ENCODE measurements at places on chromosomes 6 and 20.

DNA sequence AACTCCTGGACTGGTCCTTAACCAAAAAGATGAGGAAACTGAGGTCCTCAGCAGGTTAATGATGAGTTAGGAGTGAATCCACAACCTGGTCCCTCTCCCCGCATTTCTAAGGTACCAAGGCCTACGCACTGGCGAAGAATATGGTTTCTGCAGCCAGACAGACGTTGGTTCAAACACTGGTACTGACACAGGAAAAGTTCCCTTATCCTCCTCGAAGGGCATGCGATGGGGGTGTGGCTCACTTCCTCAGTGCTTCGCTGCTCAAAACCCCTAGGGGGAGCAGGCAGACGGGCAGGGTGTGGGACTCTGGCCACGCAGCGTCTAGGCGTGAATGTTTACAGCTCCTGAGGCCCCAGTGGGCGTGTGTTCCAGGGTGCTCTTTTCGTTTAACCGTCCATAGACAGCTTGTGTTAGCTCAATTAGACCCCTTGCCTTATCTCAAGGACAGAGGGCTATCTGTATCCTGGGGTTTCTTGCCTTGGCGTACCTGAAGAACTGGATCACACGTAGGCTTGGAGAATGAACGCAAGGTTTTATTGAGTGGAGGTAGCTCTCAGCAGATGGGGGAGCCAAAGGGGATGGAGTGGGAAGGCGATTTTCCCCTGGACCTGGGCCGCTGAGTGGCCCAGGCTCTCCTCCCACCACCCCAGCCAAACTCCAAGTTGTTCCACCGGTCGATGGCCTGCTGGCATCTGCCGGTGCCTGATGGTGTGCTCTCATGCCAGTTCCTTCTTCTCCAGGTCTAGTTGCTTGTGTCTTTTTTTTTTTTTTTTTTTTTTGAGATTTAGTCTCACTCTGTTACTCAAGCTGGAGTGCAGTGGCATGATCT, 31.8 kb upstream of the PTPN1 start:
- peak; percentile 51 for DNase-seq

- DNase-seq, result no peak
These were observed 50.3 kb upstream of the PREP start for GRCh38 chr6:105452924-105453756.

DNA sequence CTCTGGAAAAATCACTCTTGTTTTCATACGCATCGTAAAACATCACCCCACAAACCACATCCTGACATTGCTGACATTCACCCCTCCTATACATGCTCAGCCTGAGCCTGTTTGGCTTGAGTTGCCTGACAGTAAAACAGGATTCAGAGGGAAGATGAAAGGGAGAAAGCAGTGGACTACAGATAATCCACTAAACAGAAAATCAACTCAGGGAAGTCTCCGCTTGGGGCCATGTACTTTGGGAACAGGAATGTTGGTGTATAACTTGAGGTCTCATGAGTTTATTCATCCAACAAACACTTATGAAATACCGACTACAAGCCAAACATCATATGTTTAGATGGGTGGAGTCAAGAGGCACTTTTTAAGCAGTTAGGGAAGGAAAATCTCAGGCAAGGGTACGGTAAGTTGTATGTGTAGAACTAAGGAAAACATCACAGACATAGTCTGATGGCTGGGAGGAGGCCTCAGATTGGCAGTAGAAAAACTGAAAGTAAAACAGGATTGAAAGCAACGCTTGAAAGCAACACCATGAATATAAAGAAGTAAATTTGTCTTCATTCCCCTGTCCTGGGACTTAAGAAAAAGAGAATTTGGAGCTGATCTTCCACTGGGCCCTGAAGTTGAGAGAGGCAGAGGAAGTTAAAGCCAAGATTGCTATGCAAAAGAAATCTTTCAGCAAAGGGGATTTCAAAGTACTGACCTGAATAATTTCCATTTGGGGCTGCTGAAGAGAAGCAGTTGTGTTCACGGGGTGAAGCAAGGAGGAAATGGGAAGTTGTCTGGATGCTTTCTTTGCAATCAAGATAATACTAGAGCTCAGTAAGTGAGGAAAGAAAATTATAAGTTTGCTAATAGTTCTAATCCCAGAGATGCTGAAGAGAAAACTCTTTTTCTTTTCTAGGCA, 28.8 kb downstream of the PDE7B start:
- DNase-seq, result no peak

GRCh38 chr6:121436274-121436857, 920 bp downstream of the GJA1 start:
- DNase-seq, result no peak

DNA sequence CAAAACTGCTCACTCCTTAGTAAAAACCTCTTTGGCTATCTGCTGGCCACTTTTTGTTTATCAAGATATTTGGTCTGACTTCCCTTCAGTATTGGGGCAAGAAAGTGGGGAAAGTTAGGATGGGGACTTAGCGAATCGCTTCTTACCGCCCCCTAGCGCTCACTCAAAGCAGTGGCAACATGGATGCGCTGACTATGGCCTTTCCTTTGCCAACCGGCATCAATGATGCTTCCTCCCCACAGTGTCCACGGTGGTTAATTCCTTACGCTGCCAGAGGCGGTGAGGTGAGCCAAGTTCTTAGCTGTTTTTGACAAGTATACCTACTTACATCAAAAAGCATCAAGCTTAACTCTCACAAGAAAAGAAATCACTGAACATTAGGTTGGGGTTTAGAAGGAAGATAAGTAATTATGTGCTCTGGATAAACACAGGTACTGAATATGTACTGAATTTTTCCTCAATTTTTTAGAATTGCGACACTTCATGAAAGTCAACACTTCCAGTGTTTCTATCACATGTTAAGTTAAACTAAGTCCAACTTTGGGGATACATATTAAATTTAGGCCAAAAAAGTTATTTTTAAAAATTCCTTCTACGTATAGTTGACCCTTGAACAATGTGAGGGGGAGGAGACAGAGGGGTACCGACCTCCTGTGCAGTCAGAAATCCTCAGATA, 86.7 kb downstream of the GMDS start:
- no peak for DNase-seq

- DNase-seq, result no peak
These were observed 748.6 kb downstream of the TENT5A start for GRCh38 chr6:81003894-81004293.

DNA sequence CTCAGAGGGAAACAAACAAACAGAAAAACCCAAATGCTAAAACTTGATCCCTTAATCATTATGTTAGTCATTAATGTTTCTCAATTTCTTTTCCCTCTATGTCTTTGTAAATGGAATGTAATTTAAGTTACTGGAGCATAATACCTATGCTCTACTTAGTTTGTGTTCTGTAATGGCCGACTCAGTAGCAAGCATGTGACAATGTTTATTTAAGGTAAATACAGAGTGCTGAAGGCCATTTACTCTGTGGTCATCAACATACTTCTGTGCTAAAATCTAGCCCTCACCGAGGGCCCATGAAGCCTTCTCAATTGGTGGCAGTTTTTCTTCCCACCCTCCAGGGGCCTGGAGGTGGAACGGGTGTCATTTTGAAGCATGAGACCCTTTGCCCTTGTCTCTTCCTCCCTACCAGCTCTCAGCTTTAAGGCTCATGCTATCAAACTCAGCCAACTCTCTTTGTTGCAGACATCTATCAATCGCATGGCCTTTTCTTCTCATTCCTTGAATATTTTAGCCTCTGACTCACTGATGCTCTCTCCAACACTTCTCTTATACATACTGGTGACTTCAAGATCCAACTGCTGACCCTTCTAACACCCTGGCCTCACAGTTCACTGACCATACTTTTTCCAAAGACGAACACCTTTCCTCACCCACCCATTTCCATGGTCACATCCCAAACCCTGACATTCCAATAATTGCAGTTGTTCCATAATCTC, 48.2 kb downstream of the STX7 start:
- no peak for DNase-seq

GRCh38 chr6:160737934-160738333, 35.9 kb downstream of the PLG start:
- DNase-seq, result no peak

- DNase-seq, result no peak
These were observed 54.4 kb downstream of the PCNA start for GRCh38 chr20:5065166-5065878.

GRCh38 chr6:63724721-63725120, 89.1 kb downstream of the PHF3 start:
- no peak for DNase-seq

- DNase-seq, result no peak
These were observed 29.2 kb downstream of the OSBPL2 start for GRCh38 chr20:62267543-62267942.

- peak; percentile 73 for DNase-seq
These were observed 38.2 kb downstream of the ELMO2 start for GRCh38 chr20:46367967-46368901.

GRCh38 chr6:5034328-5034727, 30.5 kb upstream of the RPP40 start:
- DNase-seq, result no peak

GRCh38 chr6:14066782-14067406, 50.7 kb upstream of the CD83 start:
- DNase-seq, result peak; percentile 76

DNA sequence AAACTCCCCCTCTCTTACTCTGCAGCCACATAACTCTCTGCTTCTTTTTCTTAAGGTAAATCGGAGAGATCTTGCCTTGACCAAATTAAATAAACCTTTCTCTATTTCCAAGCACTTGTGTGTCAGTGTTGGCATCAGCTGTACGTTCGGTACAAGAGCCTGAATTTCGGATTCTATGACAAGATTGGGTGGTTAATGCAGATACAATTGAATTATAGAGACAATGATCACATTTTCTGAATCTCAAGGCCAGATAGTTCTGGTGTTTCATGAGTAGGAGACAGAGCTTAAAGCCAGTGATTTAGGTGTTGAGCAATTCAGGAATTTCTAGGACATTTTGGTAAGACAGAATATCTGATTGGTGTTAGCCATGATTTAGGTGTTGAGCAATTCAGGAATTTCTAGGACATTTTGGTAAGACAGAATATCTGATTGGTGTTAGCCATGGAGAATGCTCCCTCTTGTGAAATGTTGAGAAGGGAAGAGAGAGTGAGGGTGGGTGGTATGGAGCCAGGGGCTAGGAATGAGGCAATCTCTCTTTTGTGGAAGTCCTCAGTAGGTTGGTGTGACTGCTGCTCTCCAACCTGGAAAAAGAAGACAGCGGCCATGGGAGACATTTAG, 5.1 kb downstream of the SPINT3 start:
- no peak for DNase-seq

DNA sequence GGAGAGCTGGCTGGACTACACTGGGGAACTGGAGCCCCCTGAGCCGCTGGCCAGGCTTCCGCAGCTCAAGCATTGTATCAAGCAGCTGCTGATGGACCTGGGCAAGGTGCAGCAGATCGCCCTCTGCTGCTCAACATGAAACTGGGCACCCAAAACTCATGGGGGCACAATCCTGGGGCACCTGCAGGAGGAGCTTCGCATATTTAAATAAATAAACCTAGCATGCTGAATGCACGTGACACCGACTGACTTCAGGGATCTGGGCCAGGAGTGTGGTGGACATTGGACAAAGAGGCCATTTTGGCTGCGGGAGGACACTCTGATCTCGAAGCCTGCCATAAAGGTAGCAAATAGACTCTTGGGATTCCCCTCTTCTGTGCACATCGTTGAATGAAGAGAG, 6.8 kb downstream of the SCAND1 start:
- DNase-seq, result peak; percentile 18

DNA sequence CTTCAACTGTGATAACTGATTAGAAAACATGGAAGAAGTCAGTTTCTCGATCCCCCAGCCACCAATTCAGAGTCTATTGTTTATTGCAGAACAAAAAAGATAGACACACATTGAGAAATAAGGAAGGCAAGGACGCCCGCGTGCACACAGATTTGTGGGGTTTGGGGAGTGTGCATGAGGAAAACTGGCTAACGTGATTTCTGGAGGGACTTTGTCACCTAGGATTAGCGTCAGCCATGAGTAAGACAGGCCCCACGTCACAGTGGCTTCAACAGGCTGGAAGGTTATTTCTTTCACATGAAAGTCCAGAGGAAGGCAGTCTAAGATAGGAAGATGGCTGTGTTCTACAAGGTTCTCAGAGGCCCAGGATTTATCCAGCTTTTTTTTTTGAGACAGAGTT, 7.7 kb downstream of the ZNF341 start:
- DNase-seq, result no peak

- DNase-seq, result no peak
These were observed 39.9 kb downstream of the PREX1 start for GRCh38 chr20:48787861-48788375.

DNA sequence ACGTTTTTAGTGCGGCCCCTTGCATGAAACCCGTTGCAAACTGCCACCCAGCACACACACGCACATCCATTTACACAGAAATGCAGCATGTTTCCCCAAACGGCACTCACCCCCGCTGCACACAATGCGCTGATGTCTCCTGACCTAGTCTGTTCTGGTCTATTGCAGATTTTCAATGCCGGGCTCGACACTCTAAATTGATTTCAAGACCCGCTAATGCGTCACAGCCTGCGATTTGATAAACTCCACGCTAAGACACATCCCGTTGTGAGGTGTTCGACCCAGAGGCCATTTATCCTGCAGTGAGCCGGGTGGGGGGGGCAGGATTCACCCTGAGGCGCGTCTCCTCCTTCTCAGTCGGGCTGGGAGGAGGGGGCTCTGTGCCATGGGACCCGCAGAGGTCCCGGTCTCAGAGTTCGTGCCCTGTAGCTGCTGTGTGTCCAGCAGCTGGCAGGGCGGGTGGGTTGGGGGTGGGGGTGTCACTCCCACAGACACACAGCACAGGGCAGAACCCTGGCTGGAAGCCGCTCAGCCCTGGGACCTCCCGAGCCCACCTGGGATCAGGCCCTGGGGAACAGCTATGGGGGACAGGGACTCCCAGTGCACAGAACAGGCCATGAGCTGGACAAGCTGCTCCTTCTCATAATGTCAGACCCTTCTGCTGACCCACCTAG, 367.9 kb downstream of the PREX1 start:
- DNase-seq, result no peak

- no peak for DNase-seq
These were observed 236.4 kb downstream of the UST start for GRCh38 chr6:148983101-148983761.

DNA sequence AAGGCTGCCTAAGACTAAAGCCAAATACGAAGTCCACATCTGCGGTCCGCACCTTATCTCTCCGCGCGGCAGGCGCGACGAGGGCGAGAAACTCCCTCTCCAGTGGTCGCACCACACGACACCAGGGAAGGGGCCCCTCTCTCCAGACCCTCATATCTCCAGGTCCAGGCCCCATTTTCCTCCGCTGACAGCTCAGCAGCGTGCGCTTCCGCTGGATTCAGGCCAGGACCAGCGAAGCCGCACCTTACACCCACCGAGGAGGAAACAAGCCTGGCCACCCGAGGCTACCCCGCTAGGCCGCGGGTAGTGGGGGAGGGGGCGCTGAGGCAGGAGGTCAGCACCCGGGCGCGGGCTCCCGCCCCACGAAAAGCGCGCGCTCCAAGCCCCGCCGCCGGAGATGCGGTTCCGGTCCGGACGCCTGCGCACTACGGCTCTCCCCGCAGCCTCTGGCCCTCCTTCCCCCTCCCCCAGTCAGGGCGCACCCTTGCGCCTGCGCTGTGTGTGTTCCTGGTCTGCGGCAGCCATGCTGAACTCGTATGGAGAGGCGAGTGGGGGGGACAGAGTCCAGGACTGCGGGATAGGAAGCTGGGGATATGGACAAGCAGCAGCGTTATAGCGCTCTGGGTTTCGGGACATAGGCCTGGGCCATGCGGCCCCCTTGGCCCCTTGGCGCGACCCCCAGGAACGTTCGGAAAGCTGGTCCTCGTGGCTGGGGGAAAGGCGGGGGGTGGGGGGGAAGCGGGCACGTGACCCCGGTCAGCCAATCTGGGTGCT, at the start of gene BRD2:
BRD2 (plus strand) TSS at position 502 of the 774 bp plus-strand sequence. CDS start 4,305 bp downstream, outside the sequence.
- peak; percentile 91 for DNase-seq

Measured in COR-L47 (cell line).